Endodermal cell (in vitro differentiated cells): ENCODE measurements at places on chromosomes 11 and 22.
A peak's percentile ranks its signal among the peaks of the same experiment; 100 is the strongest.

- H3K4me3 ChIP-seq, result peak overlapping the region; percentile 97
- H3K27ac ChIP-seq, result peak overlapping the region; percentile 89
- H3K4me1 ChIP-seq, result no peaks in the 10 kb centered on the region
- H3K36me3 ChIP-seq, result peaks cover 54% of the 10 kb centered on the region
These were observed 790 bp downstream of the RAB1B start for GRCh38 chr11:66268952-66269905.

GRCh38 chr11:2701898-2702434, 2.2 kb upstream of the KCNQ1OT1 start:
- DNase-seq, result peak; percentile 49
- no peaks in the 10 kb centered on the region for H3K36me3 ChIP-seq
- H3K27ac ChIP-seq, result no peak overlapping the region
- H3K4me1 ChIP-seq, result peaks cover 12% of the 10 kb centered on the region

GRCh38 chr11:116833816-116834534, 3.4 kb downstream of the APOA1 start:
- H3K4me1 ChIP-seq, result peaks cover 24% of the 10 kb centered on the region
- H3K27me3 ChIP-seq, result no peaks in the 10 kb centered on the region
- H3K4me3 ChIP-seq, result no peak overlapping the region
- no peaks in the 10 kb centered on the region for H3K36me3 ChIP-seq
- H3K27ac ChIP-seq, result no peak overlapping the region

DNA sequence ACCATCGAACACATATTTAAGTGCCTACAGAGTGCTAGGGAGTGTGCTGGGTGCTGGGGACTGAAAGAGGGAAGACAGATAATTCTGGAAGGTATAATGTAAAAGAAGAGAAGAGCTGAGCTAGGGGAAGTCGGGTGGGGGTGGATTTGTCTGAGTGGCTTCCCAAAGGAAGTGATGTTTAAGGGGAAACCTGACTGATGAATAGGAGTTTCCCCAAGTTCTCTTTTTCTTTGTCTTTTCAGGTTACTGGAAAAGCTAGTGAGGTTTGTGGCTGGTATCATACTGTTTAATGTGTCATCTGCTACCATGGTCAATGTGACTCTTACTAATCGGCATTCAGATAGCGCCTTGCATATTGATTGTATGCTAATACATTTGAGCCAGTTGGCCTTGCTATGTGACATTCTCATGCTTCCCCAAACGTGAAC, 151.6 kb upstream of the MTMR2 start:
- no peaks in the 10 kb centered on the region for H3K27me3 ChIP-seq
- no peak overlapping the region for H3K4me3 ChIP-seq
- DNase-seq, result no peak
- H3K36me3 ChIP-seq, result no peaks in the 10 kb centered on the region
- H3K4me1 ChIP-seq, result no peaks in the 10 kb centered on the region

DNA sequence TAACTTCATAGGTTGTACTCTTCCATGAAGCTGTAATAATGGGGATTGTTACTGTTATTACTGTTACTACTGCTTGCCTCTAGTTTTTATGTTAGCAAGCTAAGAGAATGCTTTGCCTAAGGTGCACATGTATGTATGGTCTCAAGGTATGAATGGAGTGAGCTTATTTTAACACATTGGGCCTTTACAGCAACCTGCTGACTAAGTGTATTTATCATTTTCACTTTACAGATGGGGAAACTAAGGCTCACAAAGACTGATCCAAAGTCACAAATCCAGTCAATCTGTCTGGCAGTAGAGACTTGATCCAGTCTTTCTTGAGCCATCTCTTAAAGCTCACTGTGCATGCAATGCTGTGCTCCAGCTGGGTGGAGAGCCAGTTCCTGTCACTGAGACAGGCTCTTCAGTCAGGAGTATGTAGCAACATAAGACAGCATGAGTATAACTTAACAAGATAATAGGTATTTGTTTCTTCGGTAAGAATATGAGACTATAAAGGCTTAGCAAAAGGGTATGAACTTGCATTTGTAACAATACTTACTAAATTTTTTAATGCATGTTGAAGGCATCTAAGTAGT, 66.5 kb downstream of the PPP2R1B start:
- DNase-seq, result no peak
- no peaks in the 10 kb centered on the region for H3K27me3 ChIP-seq
- H3K27ac ChIP-seq, result no peak overlapping the region
- no peaks in the 10 kb centered on the region for H3K4me1 ChIP-seq
- H3K36me3 ChIP-seq, result peaks cover 7% of the 10 kb centered on the region

- no peak overlapping the region for H3K4me3 ChIP-seq
- no peak for DNase-seq
- H3K36me3 ChIP-seq, result no peaks in the 10 kb centered on the region
These were observed 3.4 kb downstream of the OR9Q2 start for GRCh38 chr11:58192229-58192628.

DNA sequence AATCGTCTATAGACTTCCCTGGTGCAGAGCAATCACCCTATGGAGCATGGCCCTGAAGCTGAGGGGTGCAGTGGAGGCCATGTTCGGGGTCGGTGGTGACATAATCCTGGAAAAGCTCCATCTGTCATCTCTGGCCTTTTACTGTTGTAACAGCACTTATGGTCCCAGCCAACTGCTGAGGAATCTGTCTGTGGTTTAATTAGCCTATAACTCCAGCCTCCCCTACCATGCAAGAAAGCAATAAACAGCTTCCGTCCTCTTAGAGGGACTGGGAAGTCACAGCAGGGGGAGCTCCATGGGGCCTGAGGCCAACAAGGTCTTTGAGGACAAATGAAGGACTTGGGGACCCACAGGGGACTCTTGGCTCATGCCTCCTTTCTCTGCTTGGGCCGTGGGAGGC, 159.1 kb upstream of the NECTIN1 start:
- H3K27ac ChIP-seq, result no peak overlapping the region
- peaks cover 3% of the 10 kb centered on the region for H3K27me3 ChIP-seq
- no peak overlapping the region for H3K4me3 ChIP-seq

- H3K36me3 ChIP-seq, result peaks cover 55% of the 10 kb centered on the region
- no peak for DNase-seq
- peaks cover 8% of the 10 kb centered on the region for H3K4me1 ChIP-seq
- no peak overlapping the region for H3K27ac ChIP-seq
- no peak overlapping the region for H3K4me3 ChIP-seq
- no peaks in the 10 kb centered on the region for H3K27me3 ChIP-seq
These were observed 3.7 kb downstream of the OSBP start for GRCh38 chr11:59611570-59612565.

DNA sequence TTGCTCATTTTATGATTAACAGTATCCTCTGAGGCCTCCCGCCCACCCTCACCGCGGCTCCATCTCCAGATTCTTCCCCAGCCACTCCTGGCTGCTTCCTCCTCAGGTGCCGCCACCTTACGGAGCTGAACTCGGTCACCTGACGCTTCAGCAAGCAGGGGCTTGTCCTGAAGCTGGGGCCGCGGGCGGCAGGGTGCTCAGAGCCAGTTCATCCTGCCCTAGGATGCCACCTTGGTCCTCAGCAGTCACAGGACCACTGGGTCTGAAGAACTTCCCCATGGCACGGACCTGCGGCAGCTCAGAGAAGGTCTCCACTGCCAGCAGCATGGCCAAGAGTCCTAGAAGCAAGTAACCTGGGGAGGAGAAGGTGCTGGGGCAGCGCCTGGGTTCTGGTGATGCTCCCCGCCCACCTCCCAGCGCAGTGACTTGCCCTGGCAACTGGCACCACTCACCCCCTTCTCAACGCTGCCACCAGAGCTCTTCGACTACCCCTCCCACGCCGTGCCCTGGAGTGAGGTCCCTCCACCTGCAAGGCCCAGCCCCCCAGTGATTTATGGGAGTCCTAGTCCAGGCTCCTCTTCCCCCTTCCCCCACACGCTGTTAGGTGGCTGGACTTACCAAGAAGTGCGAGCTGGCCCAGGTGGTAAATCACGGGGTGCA, 2.6 kb downstream of the KCNK7 start:
- peak; percentile 70 for DNase-seq
- H3K27me3 ChIP-seq, result peaks cover 33% of the 10 kb centered on the region
- no peaks in the 10 kb centered on the region for H3K4me1 ChIP-seq
- peaks cover 5% of the 10 kb centered on the region for H3K36me3 ChIP-seq

GRCh38 chr22:44330744-44331660, 18.3 kb upstream of the SHISAL1 start:
- peak overlapping the region; percentile 72 for H3K4me3 ChIP-seq
- H3K36me3 ChIP-seq, result no peaks in the 10 kb centered on the region
- DNase-seq, result peak; percentile 81
- no peak overlapping the region for H3K27ac ChIP-seq
